ENCODE measurements at places on chromosomes 3 and 15. TPM values are rescaled to one million over a fixed set of nuclear protein-coding genes. Genes with fewer than 3 reads are reported as not detected.
A peak's percentile ranks its signal among the peaks of the same experiment; 100 is the strongest.

CPLX3 gene
- polyA plus RNA-seq = not detected

PDE12 gene
- polyA plus RNA-seq = 13.7 TPM

DNA sequence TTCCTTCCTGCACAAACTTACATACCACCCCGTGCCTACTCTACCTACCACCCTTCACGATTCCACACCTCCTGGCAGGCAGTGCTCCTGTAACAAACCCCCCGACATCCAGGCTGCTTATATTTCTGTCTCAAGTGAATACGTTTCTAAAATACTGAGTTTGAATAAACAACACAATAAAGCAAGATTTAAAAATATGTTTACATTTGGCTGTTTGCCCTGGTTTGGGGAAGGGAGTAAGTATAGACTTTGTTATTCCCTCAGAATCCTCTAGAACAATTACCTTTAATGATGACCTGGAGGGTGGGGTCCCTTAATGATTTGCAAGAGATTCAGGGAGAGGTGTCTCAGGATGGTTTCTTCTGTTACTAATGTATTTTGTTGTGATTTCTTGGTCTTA is 402.6 kb upstream of the TBL1XR1 start:
- DNase-seq = no peak

DNA sequence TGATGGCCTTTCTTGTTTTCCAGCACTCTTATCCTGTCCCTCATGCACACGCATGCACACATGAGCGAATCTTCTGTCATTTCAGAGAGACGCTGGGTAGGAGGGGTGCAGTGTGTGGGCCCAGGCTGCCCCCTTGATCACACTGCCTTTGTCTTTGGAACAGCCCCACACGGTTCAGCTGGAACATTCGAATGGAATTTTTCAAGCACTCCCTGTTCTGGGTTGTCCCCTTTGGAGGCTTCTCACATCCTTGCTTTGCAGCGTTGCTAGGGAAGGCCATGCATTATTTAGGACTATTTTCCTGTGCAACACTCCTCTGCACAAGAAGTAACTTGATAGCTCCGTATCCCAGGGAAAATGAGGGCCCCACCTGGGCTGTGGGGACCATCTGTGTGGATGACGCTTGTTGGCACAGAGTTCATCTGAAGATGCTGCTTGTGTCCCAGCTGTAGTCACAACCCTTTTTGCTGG is 78.4 kb downstream of the SPSB4 start:
- DNase-seq = no peak

GRCh38 chr3:159263750-159264553 is 462.1 kb downstream of the MFSD1 start:
- DNase-seq = peak; percentile 27

DNA sequence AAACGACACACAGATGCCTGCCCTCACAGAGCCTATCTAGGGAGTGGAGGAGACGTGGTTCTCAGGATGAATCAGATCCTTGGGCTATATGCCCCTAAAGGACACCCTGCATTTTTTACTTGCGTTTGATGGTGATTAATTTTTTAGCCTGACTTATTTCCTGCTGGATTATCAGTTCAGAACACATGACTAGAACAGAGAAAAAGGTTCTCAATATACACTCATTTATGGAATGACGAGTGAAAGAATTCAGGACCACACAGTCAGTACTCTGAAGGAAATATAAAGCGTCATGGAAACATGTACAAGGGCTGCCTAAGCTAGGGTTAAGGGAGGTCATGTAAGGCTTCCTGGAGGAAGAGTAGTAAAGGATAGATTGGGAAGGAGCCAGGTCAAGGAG is 121.8 kb downstream of the SSR3 start:
- DNase-seq = no peak

MYO9A gene
- polyA plus RNA-seq = 39.2 TPM

ARPP21 gene
- polyA plus RNA-seq = 1.4 TPM

DNA sequence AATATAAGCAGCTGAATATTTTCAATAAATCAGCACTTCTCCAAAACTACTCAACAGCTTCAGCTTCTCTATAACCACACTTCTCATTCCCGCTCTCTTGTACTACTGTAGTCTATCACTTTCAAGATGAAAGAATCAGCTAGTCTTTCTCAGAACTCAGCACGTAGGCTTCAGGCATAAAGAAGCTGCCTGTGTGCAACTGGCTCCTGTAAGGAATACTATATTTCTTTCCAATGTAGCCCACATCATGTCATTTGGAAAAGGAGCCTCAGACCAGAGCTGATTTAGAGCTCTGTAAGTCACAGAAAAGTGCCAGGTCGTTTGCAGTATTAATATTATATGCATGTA is 62.3 kb downstream of the FMN1 start:
- DNase-seq = no peak

DNA sequence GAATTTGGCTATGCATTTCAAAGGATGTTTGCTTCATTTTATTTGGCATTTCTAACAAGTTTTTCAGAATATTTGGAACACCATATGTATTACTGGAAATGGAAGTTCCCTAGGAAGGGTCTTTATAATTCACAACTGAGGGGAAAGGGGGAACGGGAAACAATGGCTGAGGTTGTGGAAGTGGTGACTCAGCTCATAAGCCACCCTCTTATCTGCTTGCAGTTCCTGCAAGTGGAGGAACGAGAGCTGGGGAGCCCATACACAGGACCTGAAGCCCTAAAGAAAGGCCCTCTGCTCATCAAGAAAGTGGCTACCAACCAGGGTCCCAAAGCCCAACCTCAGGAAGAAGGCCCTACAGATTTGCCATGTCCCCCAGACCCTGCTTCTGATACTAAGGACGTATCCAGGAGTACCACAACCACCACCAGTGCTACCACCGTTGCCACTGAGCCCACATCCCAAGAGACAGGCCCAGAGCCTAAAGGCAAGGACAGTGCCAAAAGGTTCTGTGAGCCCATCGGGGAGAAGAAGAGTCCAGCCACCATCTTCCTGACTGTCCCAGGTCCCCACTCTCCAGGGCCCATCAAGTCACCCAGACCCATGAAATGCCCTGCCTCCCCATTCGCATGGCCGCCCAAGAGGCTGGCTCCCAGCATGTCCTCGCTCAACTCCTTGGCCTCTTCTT is 37.9 kb downstream of the ESYT3 start:
- DNase-seq = no peak

DNA sequence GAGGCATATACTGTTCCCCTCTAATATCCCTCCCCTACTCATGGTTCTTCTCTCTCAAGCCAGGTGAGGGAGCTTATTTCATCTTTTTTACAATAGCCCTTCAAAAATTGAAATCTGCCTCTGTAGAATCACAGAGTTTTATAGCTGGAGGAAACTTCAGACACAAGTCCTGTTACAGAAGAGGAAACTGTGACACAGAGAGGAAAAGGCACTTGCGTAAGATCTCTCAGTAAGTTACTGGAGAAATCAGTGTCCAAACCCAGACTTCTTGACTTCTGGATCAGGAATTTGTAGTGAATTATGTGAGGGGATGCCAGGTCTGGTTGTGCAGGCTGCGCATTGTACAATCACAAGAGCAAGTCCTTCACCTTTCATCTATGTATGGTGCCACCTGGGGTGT is 4.6 kb downstream of the FGD5 start:
- DNase-seq = no peak

OCA2 gene
- 2.7 TPM for polyA plus RNA-seq

- no peak for DNase-seq
Measured at GRCh38 chr3:151197981-151198767, 4.8 kb downstream of the GPR171 start.

PDHB gene
- 112 TPM for polyA plus RNA-seq

DNA sequence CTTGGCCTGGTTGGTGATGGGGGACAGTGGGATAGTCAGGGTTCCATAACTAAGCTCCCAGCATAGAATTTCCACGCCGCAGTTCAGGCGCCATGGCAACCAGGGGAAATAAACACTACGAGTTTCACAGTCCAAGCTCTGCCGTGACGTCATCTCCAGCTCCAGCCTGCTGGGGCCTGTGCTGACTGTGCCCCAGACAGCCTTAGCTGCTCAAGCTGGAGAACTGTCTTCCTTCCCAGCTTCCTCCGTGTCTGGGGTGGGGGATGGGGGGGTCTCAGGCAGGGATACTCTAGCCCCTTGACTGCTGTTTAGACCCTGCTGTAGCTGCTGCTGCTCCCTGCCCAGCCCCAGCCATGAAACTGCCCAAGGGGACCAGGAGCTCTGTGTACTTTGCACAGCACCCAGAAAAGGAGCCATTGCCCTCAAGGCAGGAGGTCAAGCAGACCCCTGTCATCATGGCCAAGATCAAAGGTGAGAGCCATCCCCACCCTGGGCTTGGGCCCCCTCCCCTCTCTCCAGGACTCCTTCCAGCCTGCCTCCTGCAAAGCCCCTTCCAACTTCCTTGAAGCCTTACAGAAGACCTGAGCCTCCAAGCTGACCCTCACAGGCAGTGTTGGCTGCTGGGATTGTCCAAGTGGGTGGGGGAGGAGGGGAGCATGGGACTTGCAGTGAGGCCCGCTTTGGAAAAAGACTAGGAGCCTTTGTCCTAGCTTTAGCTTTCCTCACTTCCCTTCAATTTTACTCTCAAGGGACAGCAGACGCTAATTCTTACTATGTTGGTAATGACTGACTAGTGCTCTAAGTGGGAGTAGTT is 11.4 kb upstream of the CSPG4 start:
- DNase-seq = peak; percentile 85

DNA sequence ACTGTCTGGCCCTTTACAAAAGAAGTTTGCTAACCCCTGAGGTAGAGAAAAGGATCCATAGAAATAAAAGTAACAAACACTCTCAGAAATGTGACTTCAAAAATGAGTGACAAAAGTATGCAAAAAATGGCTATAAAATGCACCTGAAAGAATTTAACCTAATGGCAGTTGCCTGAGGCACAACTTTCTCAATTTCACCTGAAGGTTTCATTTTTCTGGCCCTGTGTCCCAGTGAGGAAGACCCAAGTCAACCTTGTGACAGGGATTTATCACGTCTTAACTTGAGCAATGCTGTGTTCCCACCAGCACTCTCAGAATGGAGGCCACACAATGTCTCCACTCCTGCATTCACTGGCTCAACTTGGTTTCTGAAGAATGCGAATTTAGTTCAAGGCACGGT is 83.0 kb downstream of the FHIT start:
- DNase-seq = no peak

UBA5 gene
- polyA plus RNA-seq = 48.7 TPM

ISL2 gene
- 0.48 TPM for polyA plus RNA-seq

GLCE gene
- 45.9 TPM for polyA plus RNA-seq

DNA sequence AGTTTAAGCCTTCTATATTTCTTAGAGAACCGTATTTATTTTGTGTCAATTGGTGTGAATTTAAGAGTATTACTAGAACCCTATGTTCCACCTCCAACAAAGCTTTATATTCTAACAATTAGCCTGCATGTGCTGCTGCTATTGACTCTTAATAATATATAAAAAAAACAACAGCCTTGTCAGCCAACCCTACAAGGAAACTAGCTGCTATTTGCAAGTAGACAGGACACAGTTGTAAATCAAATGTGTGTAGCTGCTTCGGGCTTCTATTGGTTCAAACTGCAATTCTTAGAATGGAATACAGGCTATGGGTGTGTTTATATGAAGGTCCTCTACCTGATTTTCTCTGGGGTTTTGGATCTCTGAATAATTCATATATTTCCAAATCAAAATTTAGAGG is 60.7 kb downstream of the ZBTB20 start:
- DNase-seq = no peak

DNAH12 gene
- 2.0 TPM for polyA plus RNA-seq

GRCh38 chr3:126349611-126350501 is 7.4 kb downstream of the KLF15 start:
- no peak for DNase-seq

DNA sequence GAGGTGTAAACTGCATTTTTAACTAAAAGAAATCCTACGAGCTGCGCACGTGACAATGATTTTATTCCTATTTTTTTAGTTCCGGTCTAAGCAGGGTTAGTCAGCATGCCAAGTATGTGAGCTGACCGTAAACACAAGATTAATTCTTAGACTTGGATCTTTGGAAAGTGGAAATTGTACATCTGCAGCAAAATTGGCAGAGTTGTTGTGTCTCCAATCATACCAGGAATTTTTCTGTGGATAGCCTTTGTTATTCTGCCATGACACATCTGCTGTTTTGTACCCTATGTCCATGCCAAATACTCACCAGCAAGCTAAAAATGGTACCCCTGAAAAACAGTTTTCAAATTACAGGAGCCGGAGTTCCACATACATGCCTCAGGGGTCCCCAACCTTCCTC is 562.5 kb downstream of the UNC13C start:
- no peak for DNase-seq

All from left renal pelvis (tissue), 4 donors.